HFFc6 (cell line): ENCODE measurements at places on chromosomes 13 and 19.

DNA sequence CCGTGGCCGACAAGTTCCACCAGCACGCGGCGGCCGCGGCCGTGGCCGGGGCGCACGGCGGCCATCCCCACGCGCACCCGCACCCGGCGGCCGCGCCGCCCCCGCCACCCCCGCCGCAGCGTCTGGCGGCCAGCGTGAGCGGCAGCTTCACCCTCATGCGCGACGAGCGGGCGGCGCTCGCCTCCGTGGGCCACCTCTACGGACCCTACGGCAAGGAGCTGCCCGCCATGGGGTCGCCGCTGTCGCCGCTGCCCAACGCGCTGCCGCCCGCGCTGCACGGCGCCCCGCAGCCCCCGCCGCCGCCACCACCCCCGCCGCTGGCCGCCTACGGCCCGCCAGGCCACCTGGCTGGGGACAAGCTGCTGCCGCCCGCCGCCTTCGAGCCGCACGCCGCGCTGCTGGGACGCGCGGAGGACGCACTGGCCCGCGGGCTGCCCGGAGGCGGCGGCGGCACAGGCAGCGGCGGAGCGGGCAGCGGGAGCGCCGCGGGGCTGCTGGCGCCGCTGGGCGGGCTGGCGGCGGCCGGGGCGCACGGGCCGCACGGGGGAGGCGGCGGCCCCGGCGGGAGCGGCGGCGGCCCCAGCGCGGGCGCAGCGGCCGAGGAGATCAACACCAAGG lies 821 bp downstream of the ONECUT3 start:
- H3K36me3 ChIP-seq: no peaks in the 10 kb centered on the region
- no peak overlapping the region for H3K27ac ChIP-seq
- 0 out of 2 replicates have a peak, but pooled peaks cover 10% of the 10 kb centered on the region for H3K4me1 ChIP-seq
- peaks cover 58% of the 10 kb centered on the region for H3K27me3 ChIP-seq
- H3K4me3 ChIP-seq: no peak overlapping the region

DNA sequence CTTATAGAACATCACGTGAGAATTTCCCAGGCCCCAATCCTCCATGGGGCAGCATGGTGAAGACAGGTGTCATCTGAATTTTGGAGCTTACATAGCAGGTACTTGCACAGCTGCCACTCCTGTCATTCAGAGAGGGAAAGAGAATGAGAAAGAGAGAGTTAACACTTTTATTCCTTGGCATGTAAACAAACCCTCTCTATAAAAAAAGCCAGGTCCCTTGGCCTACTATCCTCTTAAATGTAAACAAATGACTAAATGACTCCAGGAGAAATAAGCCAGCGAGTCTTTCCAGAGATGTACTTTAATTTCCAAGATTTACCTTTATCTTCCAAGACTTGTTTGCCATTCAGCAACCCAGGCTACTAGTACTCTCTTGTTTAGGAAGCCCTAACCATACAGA lies 195.3 kb upstream of the HTR2A start:
- H3K4me1 ChIP-seq: peaks cover 21% of the 10 kb centered on the region; the same call in 1 of the 2 replicates
- no peak for DNase-seq
- no peaks in the 10 kb centered on the region for H3K36me3 ChIP-seq
- H3K27me3 ChIP-seq: no peaks in the 10 kb centered on the region

DNA sequence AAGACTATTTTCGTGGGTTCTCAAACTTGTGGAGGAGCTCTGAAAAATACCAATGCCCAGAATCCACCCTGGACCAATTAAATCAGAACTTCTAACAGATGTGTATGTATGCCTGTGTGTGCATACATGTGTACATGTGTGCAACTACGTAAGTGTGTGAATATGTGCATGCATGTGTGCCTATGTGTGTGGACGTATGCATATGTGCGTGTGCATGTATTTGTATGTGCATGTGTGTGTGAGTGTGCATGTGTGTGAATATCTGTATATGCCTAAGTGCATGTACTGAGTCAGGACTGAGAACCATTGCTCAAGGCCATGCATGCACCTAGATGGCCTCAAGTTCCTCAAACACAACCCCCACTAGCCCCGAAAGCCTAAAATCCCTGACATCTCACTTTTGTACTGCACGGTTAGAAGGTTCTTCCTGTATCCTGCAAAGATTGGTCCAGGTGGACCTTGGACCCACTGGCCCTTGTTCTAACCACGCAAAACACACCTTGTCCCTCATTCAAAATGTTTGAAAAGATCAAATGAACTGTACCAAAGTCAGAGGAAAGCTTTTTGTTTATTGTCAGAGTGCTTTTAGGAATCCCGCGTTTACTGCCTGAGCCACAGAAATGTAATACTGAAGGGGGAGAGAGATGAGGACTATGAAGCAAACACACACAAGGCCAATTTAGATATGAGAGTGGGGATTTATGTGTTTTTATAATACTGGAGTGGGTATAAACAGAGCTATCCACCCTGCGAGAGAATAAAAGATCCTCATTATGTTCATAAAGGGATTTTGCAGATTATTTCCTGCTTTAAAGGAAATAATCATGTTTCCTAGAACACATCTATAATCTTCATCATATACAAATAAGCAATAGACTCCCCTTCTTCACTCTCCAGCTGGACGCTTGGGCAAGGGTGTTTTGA lies 39.1 kb downstream of the LATS2 start:
- no peak overlapping the region for H3K4me3 ChIP-seq
- H3K27ac ChIP-seq: peak overlapping the region; percentile 0; the same call in 1 of the 2 replicates
- peaks cover 5% of the 10 kb centered on the region; the same call in 1 of the 2 replicates for H3K27me3 ChIP-seq

GRCh38 chr19:15398501-15399233 lies 19.1 kb upstream of the AKAP8 start:
- H3K4me1 ChIP-seq: peaks cover 8% of the 10 kb centered on the region
- H3K27ac ChIP-seq: no peak overlapping the region
- H3K36me3 ChIP-seq: peaks cover 29% of the 10 kb centered on the region
- H3K27me3 ChIP-seq: no peaks in the 10 kb centered on the region; the same call in 1 of the 2 replicates

GRCh38 chr13:82934000-82934399 lies 948.3 kb downstream of the SLITRK1 start:
- no peaks in the 10 kb centered on the region for H3K27me3 ChIP-seq
- peaks cover 6% of the 10 kb centered on the region; the same call in 1 of the 2 replicates for H3K4me1 ChIP-seq
- no peak overlapping the region for H3K27ac ChIP-seq
- no peak overlapping the region for H3K4me3 ChIP-seq
- H3K36me3 ChIP-seq: peaks cover 4% of the 10 kb centered on the region; the same call in 1 of the 2 replicates

DNA sequence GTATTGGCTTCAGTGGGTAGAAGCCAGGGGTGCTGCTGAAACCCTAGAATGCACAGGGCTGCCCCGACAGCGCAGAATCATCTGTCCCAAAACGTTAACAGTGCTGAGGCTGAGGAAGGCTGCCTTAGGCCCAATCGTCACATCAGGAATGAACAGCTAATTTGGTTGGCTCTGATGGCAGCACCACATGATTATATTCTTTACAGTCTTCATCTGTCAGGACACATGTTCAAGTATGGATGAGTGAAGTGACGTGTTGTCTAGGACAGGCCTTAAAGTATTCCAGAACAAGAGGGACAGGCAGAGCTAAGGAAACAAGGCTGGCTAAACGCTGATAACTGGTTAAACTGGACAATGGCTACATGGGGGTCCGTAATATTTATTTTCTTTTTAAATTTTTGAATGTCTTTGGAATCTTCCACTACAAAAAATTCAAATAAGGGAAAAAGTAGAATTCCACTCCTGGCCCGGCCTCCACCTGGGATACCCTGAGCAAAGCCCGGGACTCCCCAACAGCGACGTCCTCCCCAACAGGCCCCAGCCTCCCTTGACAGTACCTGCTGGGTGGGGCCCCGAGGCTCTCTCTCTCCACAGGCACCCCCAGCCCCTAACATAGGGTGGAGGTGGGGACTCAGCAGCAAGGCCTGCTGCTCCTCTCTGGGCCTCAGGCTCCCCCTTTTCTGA lies 14.8 kb upstream of the CCNP start:
- H3K4me1 ChIP-seq: no peaks in the 10 kb centered on the region; the same call in 1 of the 2 replicates
- peaks cover 5% of the 10 kb centered on the region for H3K36me3 ChIP-seq
- no peak for DNase-seq
- no peak overlapping the region for H3K27ac ChIP-seq
- no peak overlapping the region for H3K4me3 ChIP-seq

GRCh38 chr13:73715911-73716510 lies 418.2 kb downstream of the KLF12 start:
- no peak for DNase-seq
- no peak overlapping the region for H3K27ac ChIP-seq
- peaks cover 6% of the 10 kb centered on the region; the same call in 1 of the 2 replicates for H3K27me3 ChIP-seq
- no peak overlapping the region for H3K4me3 ChIP-seq
- peaks cover 45% of the 10 kb centered on the region for H3K4me1 ChIP-seq

DNA sequence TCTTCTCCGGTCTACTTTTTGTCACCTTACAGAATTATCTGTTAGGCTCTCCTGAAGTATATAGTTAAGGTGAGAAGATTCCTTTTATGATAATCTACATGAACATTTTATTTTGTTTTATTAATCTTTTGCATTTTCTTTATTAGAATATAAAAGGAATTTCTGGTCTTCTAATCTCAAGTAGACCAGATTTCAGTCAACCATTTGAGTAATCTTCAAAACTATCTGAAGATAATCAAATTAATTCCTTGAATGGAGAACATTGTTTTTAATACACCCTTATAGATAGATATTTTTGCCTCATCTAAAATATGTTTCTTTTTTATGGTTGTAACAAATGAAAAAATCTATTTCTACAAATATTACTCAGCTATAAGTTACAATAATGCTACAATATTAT lies 381.7 kb upstream of the PCDH20 start:
- no peaks in the 10 kb centered on the region for H3K27me3 ChIP-seq
- no peak overlapping the region for H3K4me3 ChIP-seq
- H3K27ac ChIP-seq: no peak overlapping the region
- H3K36me3 ChIP-seq: no peaks in the 10 kb centered on the region
- DNase-seq: no peak

DNA sequence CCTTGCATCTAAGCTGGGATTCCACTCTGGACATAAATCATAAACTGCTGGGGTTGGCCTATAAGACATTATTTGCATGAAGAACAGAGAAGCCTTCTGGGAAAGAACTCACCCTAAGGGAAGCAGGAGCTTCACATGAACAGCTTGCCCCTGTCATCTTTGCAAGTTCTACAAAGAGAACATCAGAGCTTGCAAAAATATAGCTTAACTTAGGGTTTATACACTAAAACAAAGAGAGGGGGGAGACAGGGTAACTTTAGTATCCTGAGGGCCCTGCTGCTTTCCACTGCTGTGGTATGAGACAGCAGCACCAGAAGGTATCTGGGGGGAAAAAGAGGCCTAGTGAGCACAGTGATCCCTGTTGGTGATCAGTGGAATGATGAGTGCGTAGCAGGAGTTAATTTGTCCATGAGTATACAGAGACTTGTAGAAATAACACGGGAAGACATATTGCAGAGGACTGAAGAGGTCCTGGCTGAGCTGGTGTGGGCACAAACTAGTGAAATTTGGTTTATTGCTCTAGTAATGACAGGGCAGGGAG lies 116.1 kb upstream of the TSC22D1 start:
- DNase-seq: peak; percentile 47
- H3K27ac ChIP-seq: no peak overlapping the region
- no peak overlapping the region for H3K4me3 ChIP-seq

DNA sequence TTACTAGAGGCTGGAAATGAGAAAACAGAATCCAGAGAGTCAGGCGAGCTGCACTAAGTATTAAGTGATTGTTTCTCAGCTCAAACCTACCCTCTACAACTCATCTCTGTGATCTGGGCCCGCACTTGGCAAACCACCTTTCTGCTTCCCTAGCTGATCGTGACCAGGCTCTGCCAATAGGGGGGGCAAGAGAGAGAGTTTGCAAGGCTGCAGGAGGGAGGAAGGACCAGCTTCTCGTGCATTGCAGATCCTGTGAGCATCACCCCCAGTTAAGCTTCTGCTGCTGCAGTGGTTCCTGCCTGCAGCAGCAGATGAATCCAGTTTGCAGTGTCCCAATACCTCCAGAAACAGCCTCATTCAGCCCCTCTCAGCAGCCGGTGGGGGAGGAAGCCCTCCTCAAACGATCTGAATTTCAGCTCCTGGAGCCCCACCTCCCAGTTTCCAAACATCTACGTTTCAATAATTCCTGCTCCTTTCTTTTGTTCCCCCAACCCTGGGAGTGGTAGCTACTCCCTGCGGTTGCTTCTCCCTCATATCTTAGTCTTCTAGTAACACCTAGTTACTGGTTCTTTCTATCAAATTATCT lies 20.0 kb downstream of the XRCC1 start:
- H3K4me1 ChIP-seq: peaks cover 18% of the 10 kb centered on the region
- H3K36me3 ChIP-seq: 0 out of 2 replicates have a peak, but pooled peaks cover 9% of the 10 kb centered on the region
- H3K27ac ChIP-seq: no peak overlapping the region
- peaks cover 1% of the 10 kb centered on the region; the same call in 1 of the 2 replicates for H3K27me3 ChIP-seq
- peak; percentile 50 for DNase-seq

- H3K27me3 ChIP-seq: peaks cover 9% of the 10 kb centered on the region; the same call in 1 of the 2 replicates
- no peak overlapping the region for H3K4me3 ChIP-seq
- no peak overlapping the region for H3K27ac ChIP-seq
- no peaks in the 10 kb centered on the region for H3K36me3 ChIP-seq
- H3K4me1 ChIP-seq: peaks cover 8% of the 10 kb centered on the region
- no peak for DNase-seq
Measured at GRCh38 chr19:6861683-6862286, 25.6 kb upstream of the ADGRE1 start.

GRCh38 chr13:60227158-60227557 lies 63.4 kb upstream of the DIAPH3 start:
- DNase-seq: no peak
- H3K27ac ChIP-seq: no peak overlapping the region
- peaks cover 4% of the 10 kb centered on the region for H3K27me3 ChIP-seq
- H3K4me1 ChIP-seq: peaks cover 15% of the 10 kb centered on the region; the same call in 1 of the 2 replicates
- H3K4me3 ChIP-seq: no peak overlapping the region

DNA sequence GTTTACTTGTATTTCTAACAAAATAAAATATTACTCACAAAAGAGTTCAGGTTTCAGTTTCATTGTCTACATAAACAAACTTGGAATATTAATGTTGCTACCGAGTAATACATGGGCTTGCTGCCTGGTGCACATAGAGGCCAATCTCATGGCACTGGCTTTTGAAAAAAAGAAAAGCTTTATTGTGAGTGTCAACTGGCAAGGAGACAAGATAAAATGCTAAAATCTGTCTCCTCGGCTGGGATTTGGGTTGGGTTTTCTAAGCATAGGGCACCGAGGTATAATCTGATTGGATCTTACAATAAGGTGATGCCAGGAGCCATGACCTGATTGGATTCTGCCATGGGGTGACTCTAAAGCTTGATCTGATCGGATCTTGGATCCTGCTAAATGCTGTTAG lies 1519.9 kb upstream of the MIR17HG start:
- no peak overlapping the region for H3K27ac ChIP-seq
- no peak for DNase-seq
- H3K4me1 ChIP-seq: no peaks in the 10 kb centered on the region
- no peak overlapping the region for H3K4me3 ChIP-seq

DNA sequence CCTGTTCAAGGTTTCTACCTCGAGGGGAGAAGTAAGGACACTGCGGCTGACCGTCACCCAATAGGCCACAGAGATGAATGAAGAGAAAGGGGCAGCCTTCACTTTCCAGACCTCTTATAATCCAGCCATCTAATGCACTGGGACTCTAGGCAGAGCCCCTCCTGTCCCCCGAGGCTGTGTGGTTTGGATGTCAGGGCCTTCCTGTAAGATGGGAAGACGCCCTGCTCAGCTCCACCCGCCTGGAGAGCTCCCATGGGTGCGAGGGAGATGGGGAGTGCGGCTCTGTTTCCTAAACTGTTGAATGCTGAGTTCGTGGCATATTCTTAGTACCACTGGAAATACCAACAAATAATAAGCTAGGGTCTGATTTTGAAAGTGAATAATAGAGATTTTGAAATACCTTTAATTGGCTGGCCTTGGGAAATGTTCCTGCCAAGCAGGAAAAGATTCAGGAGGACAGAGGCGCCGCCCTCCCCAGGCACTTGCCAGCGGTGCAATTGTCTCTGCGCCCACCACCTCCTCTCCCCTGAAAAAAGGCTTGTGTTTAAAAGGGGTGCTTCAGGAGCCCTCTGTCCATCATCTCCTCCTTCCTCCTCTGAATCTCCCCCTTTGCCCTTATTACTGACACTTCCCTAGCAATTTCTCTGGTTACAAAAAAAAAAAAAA lies 85.4 kb upstream of the GPR183 start:
- no peak for DNase-seq
- no peak overlapping the region for H3K4me3 ChIP-seq
- H3K4me1 ChIP-seq: no peaks in the 10 kb centered on the region
- H3K27me3 ChIP-seq: peaks cover 5% of the 10 kb centered on the region
